ENCODE measurements at places on chromosomes 7 and 10.

DNA sequence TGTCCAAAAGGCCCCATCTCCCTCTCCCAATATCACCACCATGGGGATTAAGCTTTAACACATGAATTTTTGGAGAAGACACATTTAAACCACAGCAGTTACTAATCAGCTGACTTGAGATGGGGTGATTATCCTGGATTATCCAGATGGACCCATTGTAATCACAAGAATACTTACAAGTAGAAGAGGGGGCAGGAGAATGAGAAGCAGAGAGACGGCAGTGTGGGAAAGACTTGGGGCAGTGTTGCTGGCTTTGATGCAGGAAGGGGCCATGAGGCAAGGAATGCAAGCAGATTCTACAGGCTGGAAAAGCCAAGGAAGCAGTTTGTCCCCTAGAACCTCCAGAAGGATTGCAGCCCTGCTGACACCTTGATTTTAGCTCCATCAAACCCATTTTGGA, 30.7 kb upstream of the INMT start:
- no peak for DNase-seq

DNA sequence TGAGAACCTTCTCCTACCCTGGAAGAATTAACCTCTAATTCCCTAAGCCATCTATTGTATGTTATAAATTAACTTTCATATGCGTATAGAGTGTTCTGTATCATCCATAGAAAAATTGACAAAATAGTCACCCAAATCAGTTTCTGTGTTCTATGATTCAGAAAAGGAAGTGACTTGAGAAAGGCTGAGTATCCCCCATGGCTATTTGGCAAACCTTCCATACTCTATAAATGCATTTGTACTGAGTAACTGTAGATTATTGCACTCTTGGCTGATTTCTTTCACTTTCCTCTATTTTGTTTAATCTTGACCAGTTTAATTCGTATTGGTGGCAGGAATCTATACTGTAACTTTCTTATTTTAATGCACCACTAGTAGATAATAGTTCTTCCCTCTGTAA, 182.2 kb downstream of the HTR7 start:
- DNase-seq, result no peak

GRCh38 chr7:19089378-19089777, 28.1 kb downstream of the TWIST1 start:
- no peak for DNase-seq

- no peak for DNase-seq
Measured at GRCh38 chr10:132465193-132465888, 68.3 kb downstream of the PWWP2B start.

GRCh38 chr7:37362802-37363201, 85.9 kb downstream of the ELMO1 start:
- no peak for DNase-seq

- no peak for DNase-seq
Measured at GRCh38 chr7:87552351-87552900, 48.3 kb downstream of the ABCB1 start.

DNA sequence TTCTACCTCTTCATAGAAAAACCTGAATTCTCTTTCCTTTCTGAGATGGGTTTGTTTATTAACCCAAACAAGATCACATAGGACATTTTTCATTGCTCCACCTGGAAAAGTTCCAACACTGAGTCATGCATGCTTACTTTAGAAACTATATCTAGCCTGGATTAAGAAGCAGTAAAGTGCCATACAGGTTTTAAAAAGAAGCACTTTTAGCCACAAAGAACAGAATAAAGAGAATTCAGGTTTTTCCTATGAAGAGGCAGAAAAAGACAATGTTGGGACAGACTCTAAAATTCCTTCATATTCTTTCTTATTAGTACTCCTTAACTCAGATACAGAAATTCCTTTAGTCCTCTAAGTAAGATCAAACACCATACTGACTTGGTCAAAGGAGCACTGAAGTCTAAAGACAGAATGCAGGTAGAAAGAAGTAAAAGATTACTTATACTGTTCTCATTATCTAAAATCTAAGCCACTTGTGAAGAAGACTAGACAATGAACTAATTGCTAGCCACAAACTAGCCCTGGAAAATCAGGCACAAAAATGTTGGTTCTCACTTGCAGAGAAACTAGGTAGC, 241.3 kb downstream of the ANK3 start:
- DNase-seq, result no peak

GRCh38 chr7:108265007-108265406, 134.8 kb upstream of the LAMB4 start:
- DNase-seq, result no peak

GRCh38 chr10:7501157-7501556, 90.3 kb upstream of the SFMBT2 start:
- DNase-seq, result no peak

- no peak for DNase-seq
Measured at GRCh38 chr7:1092161-1092632, 4.3 kb downstream of the GPER1 start.

DNA sequence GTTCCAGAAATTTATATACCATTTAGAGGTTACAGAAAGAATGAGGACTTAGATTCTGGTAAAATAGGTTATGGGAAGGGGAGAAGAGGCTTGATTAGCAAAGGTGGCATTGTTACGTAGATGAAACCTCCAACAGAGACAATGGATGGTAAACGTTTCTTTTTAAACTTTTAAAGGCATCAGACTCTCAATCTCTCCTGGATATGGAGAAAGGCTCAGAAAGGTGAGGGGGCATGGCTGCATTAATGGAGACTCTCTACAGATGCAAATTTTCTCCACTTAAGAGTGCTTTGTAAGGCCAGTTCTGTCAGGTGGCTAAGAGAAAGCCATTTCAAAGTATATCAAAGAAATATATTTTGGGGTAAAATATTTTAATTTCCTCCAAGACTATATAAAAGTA, 240.9 kb upstream of the PTER start:
- no peak for DNase-seq

- no peak for DNase-seq
Measured at GRCh38 chr7:9231630-9232121, 798.3 kb downstream of the NXPH1 start.

All from HEK293T (cell line).